Stimulated activated CD4-positive, alpha-beta T cell treated with anti-CD3 and anti-CD28 coated beads, Interleukin-1b, Interleukin-23, amount 100 ng/mL, for 48 hours (primary cell): ENCODE measurements at places on chromosomes 5 and 9.

- no peak for DNase-seq
These were observed 723.7 kb upstream of the ARRDC3 start for GRCh38 chr5:92106808-92107207.

GRCh38 chr5:32506201-32506661 lies 61.7 kb upstream of the ZFR start:
- no peak for DNase-seq

- no peak for DNase-seq
These were observed 310.0 kb downstream of the ASTN2 start for GRCh38 chr9:117104716-117105495.

DNA sequence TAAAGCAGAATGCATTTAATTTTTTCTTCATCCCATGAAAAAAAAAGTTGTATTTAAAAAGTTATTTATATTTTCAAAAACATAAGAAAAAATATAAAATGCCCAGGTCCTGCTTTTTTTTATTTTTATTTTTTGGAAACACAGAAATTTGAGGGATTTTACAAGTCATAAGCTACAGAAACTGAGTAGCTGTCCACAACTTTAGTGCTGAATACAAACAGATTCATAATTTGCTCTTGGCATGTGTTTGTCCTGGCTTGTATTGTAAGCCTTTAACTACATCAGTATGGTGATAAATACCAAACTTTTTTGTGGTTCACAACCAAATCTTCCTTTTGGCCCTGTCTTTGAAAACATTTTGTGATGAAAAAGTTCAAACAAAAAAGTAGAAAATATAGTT lies 7.5 kb upstream of the PLCXD3 start:
- DNase-seq = no peak

- DNase-seq = no peak
These were observed 127.6 kb downstream of the SLIT3 start for GRCh38 chr5:169173372-169173771.

GRCh38 chr9:126303488-126303887 lies 23.1 kb upstream of the MVB12B start:
- DNase-seq = no peak

- DNase-seq = no peak
These were observed 861 bp downstream of the MTX3 start for GRCh38 chr5:79990205-79990597.

GRCh38 chr5:142315096-142315900 lies 9.5 kb downstream of the SPRY4 start:
- no peak for DNase-seq

DNA sequence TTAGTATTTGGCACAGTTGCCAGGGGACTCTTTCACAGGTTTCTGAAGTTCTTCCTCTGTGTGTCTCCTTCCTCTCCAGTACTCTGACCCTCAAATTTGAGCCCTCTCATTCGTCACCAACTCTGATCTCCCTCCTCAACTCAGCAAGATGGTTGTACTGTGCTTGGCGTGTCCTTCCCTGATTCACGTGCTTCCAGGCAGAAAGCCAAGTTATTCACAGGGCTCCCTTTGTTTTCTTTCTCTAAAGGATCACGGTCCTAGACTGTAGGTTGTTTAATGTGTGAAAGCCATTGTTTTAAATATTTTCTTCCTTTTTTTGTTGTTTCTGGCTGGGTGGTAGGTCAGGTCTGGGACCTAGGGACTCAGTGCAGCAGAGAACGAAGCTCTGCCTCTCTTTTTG lies 142.9 kb downstream of the DMAC1 start:
- DNase-seq = no peak

- DNase-seq = no peak
These were observed 172.8 kb downstream of the ENTREP1 start for GRCh38 chr9:69497816-69498215.

- DNase-seq = no peak
These were observed 30.9 kb upstream of the BARHL1 start for GRCh38 chr9:132551556-132551955.

DNA sequence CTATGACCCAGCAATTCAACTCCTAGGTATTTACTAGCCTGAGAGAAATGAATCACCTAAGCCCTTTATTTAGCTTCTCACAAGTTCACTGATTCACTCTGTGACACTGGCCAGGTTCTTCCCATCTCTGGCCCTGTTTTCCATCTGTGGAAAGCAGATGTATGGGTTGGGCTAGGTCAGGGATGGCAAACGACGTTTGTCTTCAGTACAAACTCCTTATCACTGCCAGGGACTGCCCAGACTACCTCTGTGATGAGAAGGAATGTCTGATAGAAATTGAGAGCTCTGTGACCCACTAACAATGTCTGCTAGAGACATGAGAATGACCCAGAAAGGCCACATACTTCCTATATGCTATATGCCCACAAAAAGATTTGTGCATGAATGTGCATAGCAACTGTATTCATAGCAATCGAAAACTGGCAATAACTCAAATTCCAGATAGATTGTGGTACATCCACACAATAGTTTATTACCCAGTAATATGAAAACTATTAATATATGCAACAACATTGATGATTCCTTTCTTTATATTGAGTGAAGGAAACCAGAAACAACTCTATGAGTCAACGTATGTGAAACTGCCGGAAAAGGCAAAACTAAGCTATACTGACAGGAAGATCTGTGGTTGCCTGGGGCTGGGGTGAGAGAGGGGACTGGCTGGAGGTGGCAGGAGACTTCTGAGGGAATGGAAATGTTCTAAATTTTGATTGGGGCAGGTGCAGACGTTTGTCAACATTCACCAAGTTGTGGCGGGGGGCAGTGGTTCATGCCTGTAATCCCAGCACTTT lies 32.0 kb upstream of the ADAM19 start:
- peak; percentile 74 for DNase-seq

GRCh38 chr5:73437777-73438644 lies 10.6 kb downstream of the FOXD1 start:
- no peak for DNase-seq

DNA sequence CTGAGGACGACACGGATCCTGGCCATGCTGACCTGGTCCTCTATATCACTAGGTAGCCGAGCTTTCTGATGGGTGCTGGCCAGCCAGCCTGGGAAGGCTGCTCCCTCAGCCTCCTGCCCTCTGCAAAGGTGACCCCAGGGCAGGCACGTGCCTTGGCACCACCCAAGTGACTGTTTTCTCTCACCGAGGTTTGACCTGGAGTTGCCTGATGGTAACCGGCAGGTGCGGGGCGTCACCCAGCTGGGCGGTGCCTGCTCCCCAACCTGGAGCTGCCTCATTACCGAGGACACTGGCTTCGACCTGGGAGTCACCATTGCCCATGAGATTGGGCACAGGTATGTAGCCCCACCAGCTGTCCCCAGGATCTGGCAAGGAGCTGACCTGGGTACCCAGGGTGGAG lies 3.8 kb downstream of the ADAMTS13 start:
- no peak for DNase-seq

DNA sequence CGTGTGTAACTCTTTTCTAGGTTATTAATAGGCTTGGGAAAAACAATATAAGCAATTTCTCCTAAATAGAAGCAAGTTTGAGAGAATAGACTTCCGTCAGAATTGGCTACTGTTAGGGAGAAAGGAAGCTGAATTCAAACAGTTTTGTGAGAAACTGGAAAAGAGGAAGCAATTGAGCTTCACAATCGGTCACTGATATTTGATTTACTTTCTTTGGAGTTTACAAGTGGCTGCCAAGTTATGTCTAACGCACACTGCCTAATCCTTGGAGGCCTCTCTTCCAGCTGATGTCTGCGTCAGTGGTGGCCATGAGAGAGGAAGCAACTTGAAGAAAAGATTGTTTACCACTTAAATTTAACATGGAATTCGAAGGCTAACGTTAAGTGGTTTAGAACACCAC lies 319.5 kb downstream of the ADGRV1 start:
- no peak for DNase-seq

- no peak for DNase-seq
These were observed 78.8 kb upstream of the GPBP1 start for GRCh38 chr5:57094753-57095683.

- DNase-seq = no peak
These were observed 71.0 kb downstream of the FER start for GRCh38 chr5:108818613-108819272.

- DNase-seq = no peak
These were observed 20.8 kb upstream of the ZNF354A start for GRCh38 chr5:178751286-178751685.

DNA sequence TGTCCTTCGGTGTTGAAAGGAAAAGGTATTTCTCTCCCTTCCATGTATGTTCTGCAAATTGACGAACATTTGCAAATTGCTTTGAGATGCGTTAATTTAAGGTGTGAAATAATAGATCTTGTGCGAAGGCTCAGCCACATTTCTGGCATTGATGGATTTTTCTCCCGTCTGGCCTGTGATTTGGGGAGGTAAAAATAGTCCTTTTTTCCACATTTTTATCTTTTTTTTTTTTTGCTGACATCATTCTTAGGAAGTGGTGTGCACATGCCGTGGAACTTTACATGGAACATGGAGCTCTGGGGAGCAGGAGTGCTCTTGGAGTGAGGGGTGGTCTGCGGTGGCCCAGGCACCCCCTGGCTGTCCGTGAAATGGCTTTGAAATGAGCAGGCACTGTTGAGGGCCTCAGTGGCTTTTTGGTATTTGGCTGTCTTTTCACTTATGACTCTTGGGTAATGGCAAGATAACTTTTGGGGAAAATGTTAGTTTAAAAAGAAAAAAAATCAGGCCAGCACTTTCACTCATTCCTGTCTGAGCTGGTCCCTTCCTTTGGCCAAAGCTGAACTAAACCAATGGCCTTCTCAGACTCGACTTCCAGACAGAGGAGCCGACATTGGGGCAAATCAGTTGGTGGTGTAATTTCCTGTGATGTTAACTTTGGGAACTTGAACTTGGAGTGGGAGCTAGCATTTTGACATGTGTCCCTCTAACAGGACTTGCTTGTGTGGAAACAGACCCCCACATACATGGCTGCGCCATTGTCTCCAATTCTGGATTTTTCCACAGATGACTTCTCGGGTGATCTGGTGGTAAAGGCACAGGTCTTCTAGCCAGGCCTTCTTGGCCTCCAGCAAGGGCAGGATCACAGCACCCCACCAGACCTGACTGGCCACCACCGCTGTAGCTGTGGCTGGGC lies 4.2 kb downstream of the NEK6 start:
- DNase-seq = no peak

DNA sequence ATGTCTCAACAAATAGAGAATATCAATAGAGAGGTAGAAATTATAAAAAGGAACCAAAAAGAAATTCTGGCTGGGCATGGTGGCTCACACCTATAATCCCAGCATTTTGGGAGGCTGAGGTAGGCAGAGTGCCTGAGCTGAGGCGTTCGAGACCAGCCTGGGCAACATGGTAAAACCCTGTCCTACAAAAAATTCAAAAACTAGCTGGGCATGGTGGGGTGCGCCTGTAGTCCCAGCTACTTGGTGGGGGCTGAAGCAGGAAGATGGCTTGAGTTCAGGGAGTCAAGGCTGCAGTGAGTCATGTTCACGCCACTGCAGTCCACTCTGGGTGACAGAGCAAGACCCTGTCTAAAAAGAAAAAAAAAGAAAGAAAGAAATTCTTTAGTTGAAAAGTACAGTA lies 24.9 kb downstream of the IPPK start:
- no peak for DNase-seq

GRCh38 chr5:58493141-58493540 lies 1.9 kb downstream of the GAPT start:
- DNase-seq = no peak

GRCh38 chr5:25950681-25951080 lies 1087.7 kb downstream of the CDH9 start:
- DNase-seq = no peak

DNA sequence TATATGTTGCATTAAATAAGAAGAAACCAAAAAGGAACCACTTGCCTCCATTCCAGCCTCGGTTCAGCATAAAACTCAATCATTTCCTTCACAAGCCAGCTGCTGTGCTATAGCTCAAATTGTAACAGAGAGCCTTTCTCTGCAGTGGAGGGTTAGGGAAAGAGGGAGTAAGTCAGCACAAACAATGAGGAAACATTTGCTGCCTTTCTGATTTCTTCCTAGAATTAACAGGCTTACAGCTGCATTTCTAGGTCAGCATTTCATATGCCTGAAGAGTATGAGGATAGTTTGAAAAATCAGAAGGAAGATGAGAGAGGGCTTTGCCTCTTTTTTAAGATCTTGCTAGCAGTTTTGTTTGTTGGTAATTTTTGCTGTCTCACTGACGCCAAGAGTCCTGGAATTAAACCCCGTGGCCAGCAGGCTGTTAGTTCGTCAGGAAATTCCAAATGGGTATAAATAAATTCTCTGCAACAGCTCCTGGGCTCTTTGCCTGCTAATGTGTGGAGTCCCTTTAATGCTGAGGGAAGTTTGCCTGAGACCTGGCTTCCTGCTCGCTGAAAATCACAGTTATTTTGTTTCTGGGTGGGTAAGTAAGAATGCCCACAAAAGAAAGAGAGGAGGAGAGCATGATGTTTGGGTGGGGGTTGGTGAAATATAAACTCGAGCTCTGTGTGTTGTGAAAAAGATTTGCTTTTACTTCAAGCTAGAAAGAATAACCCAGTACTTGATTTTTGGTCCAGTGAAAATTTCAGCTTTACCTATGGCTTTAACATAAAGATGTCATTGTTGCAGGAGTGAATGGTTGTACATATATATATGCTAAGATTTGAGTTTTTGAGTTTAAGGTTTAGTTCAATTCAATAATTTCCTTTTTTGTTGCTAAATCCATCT lies 148.1 kb upstream of the DMRT1 start:
- no peak for DNase-seq

DNA sequence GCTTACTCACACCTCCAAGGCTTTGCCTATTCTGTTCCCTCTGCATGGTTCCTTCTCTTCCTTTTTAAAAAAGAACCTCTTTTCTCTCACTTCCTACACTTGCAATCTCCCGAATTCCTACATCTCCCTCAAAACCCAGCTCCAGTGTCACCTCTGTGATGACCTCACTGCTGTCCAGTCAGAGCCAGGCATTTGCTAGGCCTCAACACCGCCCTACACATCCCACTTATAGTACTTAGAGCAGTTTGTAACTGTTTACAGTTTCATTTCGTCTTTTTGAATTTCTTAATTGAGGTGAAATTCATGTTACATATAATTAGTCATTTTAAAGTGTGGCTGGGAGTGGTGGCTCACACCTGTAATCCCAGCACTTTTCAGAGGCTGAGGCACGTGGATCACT lies 30.8 kb downstream of the CD14 start:
- DNase-seq = no peak

- no peak for DNase-seq
These were observed 59.1 kb downstream of the C9orf152 start for GRCh38 chr9:110148891-110149290.

GRCh38 chr5:112333331-112333781 lies 85.7 kb downstream of the EPB41L4A start:
- no peak for DNase-seq

- no peak for DNase-seq
These were observed 314.0 kb downstream of the PIK3R1 start for GRCh38 chr5:68529581-68529980.

- DNase-seq = no peak
These were observed 60.6 kb downstream of the CYFIP2 start for GRCh38 chr5:157326440-157327005.

- DNase-seq = no peak
These were observed 43.9 kb upstream of the HMGCS1 start for GRCh38 chr5:43357067-43357466.
